ENCODE measurements at places on chromosomes 2 and 18.

DNA sequence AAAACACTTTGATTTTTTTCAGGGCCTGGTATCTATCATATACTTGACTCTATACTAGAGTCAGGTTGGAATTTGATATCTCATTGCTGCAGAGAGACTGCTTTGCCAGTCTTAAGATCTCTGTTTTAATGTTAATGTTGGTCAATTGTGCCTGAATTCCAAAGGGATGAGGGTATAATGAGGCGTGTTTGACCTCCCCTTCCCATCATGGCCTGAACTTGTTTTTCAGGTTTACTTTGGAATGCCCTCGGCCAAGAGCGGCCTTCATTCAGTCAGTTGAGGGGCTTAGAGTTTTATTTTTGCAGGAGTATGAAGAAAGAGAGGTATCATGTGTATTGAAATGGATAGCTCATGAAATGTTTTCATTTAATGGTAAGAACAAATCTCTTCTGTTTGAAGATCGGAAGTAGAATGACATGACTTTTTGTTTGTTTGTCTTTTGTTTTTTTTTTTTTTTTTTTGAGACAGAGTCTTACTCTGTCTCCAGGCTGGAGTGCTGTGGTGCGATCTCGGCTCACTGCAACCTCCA lies 119.0 kb downstream of the KIAA1328 start:
- no peak for DNase-seq

DNA sequence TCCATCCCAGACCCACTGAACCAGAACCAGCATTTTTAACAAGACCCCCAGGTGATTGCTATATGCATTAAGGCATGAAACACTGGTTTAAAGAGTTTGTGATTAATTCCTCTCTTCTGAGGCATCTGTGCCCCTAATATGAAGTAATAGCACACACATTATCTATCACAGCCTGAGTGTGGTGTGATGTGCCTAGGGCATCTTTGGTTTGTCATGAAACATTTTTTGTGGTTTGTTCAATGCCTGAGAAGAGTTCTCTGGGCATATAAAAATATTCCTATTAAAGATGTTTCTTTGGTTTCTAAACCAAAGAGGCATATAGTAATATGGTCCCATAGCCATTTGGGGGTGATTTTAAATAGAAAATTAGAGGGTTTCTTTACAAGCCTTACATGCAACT lies 221.7 kb upstream of the SPOPL start:
- DNase-seq = no peak

DNA sequence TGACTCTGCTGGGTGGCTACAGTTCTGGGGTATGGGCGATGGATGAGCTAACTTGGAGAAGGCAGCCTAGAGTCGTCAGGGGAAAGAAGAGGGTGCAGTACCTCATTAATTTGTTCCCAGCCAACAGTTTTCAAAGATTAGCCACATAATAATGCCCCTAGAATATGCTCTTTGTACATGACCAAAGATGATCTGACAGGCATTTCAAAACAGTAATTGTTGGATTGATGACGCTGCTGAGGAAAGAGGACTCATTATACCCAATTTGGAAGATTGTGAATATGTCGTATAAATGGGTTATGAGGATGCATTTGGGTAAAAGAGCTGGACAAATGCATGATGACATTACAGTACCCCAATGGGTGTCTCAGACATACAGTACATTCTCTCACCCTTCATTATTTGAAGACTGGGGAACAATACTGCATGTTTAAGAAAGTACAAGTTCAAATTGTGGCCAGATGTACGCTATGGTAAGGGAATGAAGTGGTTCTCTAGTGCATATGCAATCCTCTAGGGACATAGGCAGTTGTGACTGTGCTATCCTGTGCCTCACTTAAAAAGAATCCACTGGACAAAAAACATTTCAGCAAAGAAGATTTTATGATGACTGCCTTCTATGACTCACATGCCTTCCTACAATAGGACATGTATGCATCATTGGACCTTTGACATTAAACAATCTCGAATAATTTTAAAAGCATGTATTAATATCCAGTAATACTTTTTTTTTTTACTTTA lies 233.2 kb downstream of the CNTNAP5 start:
- DNase-seq = peak; percentile 67

- no peak for DNase-seq
Measured at GRCh38 chr2:217430916-217431576, 571.2 kb upstream of the TNP1 start.

DNA sequence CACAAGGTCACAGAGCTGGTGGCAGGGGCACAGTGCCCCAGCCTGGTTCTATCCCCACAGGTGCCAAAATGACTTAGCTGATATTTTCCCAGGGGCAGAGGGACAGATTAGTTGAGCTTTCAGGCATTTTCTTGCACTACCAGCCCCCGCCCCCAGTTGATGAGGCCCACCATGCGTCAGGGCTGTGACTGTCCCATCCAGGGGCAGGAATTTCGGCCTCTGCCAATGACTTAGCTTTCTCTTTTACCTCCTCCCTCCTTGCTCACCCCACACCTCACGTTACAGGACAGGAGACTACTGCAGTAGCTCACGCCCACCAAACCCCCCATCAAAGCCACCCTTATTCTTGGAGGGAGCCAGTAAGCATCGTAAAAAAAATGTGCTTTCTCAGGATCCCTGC lies 31.5 kb downstream of the MRO start:
- no peak for DNase-seq

- DNase-seq = no peak
Measured at GRCh38 chr2:68964282-68964681, 10.2 kb upstream of the GKN1 start.

GRCh38 chr18:31658670-31659575 lies 25.5 kb downstream of the B4GALT6 start:
- DNase-seq = no peak

DNA sequence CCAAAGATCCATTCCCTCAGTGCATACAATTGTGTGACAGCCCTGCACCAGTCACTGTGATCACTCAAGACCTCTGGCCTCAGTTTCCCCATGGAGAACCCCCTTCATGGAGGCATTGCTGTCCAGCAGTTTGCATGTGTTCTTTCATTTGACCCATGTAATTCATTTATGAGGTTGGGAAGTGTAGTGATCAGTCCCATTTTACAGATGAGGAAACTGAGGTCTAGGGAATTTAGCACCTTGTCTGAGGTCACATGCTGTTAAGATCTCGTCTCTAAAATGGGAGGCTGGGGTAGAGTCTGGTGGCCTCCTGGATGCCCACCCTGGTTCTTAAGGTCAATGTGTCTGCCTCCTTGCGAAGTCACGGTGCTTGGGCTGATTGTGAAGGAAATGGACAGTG lies 19.1 kb downstream of the LDLRAD4 start:
- no peak for DNase-seq

GRCh38 chr18:7686278-7686677 lies 119.2 kb downstream of the PTPRM start:
- DNase-seq = no peak

DNA sequence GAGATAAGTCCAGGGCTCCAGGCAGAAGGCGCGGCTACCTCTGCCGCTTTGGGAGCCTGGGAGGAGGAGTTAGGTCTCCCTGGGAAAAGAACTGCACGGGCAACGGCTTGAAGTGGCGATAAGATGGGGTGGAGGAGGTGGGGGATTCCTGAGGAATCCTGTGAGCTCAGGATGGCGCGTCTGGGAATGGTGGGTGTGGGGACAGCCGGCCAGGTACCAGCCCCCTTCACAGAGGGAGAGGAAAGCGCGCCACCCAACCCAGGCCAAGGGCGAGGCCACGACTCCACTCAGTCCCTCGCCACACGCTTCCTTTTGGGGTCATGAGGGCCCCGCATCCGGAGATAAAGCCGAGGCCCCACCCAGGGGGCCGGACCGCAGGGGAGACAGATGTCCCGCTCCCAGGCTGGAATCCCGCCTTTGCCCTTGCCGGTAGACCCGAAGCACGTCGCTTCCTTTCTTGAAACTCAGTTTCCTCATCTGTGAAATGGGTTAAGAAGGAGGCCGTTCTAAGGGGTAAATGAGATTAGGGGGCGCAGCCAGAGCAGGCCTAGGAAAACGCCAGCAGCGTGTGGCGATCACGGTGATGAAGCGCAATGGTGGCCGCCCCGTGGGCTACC lies 1.7 kb upstream of the CTDSP1 start:
- peak; percentile 52 for DNase-seq

- DNase-seq = peak; percentile 76
Measured at GRCh38 chr18:2570772-2571199, 519 bp downstream of the METTL4 start.

DNA sequence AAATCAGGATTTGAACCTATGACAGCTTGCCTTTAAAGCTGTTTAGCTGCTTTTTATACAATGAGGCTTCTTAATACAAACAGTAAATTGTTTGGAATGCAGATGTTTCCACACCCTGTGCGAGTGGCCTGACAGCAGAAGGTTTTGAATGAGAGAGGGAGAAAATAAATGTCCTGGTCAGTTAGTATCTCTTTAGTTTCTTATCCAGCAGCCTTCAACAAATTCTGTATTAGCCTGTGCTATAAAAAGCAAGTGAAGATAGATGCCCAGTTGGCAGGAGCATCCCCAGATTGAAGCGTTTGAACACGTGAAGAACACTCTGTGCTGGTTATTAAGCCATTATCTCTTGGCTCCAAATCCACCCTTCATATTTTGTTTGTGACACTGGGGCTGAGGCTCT lies 70.6 kb downstream of the CERS6 start:
- DNase-seq = peak; percentile 29

DNA sequence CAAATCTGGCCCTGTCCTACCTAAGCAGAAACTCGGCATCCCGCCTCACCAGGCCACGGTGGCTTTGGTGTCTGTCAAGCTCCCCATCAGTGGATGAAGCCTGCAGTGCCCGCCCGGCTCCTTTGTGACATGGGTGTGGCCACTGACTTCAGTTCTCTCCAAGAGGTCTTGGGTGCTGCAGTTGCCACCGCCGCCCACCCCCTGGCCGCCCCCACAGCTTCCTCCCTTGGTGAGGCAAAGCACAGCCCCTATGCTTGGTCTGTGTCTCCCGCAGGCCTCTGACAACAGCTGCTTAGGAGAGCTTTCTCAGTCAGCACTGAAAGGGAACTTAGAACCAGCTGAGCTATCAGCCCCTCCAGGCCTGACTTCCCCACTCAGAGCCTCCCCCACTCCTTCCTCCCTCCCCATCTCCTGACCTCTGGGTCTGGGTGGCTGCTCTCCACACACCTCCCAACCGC lies 22.9 kb upstream of the GPR55 start:
- no peak for DNase-seq

- no peak for DNase-seq
Measured at GRCh38 chr2:67823726-67824125, 239.1 kb downstream of the C1D start.

- DNase-seq = no peak
Measured at GRCh38 chr2:159549234-159549633, 67.1 kb downstream of the BAZ2B start.

DNA sequence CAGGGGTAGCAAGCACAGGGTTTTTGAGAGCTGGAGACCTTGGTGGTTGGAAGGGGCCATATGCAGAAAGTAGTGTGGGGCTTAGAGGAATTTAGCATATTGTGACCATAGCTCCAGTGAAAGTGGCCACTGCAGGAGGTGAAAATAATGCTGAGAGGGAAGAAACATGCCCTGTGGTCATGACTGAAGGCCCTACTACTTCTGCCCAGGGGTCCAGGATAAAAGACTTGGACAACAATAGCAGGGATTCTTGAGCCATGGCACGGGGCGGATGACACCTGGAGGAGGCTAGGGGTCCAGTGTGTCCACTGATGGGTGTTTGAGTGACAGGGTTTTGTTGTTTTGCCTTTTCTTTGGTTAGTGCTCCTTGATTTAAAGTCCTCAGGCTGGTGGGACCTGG lies 694.6 kb downstream of the CPS1 start:
- DNase-seq = no peak

Data from AG08395 (cell line).